ENCODE measurements at places on chromosomes 6 and 20. TPM values are rescaled to one million over a fixed set of nuclear protein-coding genes. Genes with fewer than 3 reads are reported as not detected.

POU5F1 gene
- total RNA-seq: 3.2 TPM

HLA-F gene
- 51.1 TPM for total RNA-seq

C6orf15 gene
- not detected for total RNA-seq

GRM1 gene
- 0.05 TPM for total RNA-seq

MEP1A gene
- total RNA-seq: 1.8 TPM

LHFPL5 gene
- total RNA-seq: not detected

PNLDC1 gene
- not detected for total RNA-seq

PLA2G7 gene
- 24.7 TPM for total RNA-seq

HCRTR2 gene
- total RNA-seq: not detected

SMOC2 gene
- total RNA-seq: 0.23 TPM

DEFB124 gene
- total RNA-seq: not detected

NMBR gene
- not detected for total RNA-seq

- no peak for DNase-seq
These were observed 488.7 kb upstream of the NRSN1 start for GRCh38 chr6:23637296-23637695.

DNA sequence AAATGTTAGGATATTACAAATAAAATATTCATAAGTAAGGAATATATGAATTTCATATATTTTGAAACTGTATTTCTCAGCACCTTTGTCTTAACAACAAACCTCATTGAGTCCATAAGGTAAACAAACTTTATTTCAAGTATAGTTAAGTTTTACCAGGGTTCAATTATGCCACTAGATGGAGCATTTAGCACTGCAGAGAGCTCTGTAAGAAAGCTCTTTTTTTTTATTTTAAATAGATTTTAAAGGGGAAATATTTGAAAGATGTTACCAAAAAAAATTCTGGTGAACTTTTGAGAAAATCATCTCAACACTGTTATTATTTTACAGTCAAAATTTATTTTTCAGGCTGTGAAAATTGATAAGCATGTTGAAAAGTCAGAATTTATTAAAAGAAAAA lies 955.2 kb upstream of the EYS start:
- DNase-seq: no peak

GRCh38 chr20:5835871-5836270 lies 85.7 kb downstream of the SHLD1 start:
- DNase-seq: no peak

- no peak for DNase-seq
These were observed 6.3 kb downstream of the BPIFB2 start for GRCh38 chr20:33013701-33014326.

DNA sequence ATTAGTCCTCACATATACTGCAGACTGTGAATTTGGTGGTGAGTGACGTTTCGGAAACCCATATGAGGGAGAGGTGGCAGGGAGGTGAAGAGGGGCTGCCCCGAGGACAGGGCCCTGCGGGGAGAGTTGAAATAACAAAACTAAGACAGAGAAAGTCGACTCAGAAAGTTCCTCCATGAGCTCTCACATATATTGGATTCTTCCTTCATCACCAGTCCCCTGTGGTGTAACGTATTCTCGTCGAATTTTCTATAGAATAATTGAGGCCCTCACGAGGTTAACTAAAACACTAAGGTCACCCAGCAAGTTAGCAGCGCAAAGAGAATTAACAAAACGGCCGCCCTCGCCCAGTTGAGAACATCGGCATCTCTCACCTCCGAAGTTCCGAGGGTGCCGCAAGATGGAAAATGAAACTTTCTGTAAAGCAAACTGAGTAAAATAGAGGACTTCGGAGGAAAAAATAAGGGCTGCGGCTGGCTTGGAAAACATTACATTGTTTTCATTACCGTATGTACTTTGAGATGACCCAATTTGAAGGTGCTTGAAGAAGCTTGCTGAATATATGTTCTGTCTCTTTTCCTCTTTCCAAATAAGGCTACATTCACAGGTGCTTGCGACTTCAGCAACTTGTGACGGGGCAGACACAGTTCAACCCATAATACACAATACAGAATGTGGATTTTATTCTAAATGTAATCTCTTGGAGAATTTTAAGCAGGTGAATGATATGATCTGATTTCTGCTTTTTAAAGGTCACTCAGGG lies 490.9 kb upstream of the JARID2 start:
- no peak for DNase-seq

- no peak for DNase-seq
These were observed 27.7 kb downstream of the AKIRIN2 start for GRCh38 chr6:87674290-87674689.

DNA sequence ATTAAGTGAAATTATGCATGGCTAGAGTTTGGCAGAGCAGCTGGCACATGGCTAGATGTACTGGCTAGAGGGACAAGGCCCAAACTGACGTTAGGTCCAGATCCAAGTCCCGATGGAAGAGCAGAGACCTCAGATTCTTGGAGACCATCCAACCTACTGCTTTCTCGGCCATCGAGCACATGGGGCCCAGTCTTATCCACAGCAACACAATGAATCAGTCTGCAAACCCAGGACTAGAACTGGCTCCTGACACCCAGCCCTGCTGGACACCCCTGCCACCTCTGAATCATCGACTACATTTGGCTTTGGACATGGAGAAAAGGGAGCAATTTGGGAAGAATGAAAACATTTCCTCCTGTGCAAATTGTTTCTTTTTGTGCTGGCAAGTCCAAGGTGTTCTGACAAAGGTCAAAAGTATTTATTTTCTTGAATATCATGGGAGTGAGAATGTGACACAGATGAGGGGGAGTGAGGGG lies 23.9 kb upstream of the YWHAB start:
- no peak for DNase-seq

- DNase-seq: no peak
These were observed 22.5 kb upstream of the OPN5 start for GRCh38 chr6:47759364-47759763.

DNA sequence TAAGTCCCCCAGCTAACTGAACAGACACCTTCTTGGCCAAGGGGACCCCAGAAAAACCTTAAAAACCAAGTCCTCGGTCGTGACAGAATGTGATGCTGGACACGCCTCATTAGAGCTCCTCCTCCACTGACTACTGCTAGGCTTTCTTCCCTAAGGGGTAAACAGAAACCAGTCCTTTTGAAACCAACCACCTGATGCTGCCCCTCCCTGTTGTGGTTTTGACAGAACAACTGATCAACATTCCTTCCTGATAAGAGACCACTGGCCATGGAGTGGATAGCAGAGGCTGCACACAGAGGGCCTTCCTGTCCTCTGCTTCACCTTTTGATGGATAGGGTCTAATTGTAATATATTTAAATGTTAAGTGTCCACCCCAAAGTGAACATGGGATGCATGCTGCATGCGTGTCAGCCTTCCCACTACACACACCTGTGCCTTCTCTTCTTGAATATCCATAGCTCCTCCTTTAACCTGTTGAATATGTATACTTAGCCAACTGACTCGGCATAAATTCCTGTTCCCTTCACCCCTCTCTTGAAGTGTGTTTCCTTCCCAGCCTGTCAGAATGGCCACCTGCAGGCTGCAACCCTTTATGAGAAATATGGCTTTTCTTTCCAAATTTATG lies 27.9 kb upstream of the SLC2A12 start:
- DNase-seq: no peak

GRCh38 chr20:38192323-38192885 lies 27.3 kb upstream of the TGM2 start:
- no peak for DNase-seq

DNA sequence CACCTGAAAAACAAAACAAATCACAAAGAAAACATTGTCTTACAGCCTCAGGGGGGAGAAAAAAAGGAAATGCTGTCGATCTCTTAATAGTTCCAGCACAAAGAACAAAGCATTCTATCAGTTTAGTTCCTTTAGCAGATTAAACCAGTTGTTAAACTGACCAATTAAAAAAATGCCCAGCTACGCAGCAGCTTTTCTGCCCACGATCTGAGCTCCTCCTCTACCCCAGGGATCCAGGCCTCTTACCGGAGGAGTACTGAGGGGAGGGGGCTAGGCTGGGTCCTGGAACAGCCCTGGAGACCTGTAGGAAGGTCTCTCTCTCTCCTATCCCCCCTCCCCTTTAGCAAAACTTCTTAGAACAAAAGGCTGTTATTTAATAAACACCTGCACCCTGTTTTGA lies 13.4 kb downstream of the PTK7 start:
- DNase-seq: no peak

GRCh38 chr6:133948472-133948871 lies 4.6 kb upstream of the TBPL1 start:
- DNase-seq: no peak

DNA sequence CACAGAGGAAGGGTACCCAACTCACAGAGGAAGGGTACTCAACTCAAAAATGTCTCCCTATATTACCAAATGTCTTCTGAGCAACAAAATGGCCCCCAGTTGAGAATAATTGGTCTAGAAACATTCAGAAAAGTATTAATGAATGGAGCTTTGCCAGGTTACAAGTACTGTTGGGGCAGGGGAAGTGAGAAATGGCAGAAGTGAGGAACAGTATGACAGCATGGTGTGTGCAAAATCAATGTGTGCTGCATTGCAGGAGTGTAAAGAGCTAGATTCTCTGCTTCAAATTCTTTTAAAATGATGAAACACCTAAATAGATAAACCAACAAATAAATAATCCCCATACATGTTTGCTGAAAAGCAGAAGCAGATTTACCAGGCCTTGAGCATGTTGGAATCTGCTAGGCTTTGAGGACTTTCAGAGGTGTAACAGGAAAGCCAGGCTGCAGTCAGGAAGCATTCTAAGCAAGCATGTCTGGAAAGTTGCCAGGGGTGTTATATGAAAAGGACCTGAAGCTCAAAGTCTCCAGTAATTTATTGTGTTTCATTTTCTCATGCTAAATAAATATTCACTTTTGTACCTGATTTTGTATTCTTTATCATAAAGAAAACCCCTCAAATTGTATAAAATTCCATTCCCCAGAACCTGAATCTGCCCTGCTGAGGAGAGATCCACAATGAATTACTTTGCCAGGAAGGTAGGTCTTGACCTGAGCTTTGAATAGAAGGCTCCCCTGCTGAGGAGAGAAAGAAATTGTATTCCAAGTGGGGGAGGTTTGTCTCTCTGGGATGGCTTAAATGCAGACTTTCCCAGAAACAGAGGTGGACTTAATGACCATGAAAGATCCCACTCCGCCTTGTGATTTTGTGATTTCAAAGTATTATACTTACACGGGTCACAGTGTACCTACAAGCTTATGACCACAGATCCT lies 265.0 kb upstream of the MARCKS start:
- no peak for DNase-seq

- DNase-seq: no peak
These were observed 139.0 kb upstream of the JAG1 start for GRCh38 chr20:10812759-10813327.

GRCh38 chr6:131083687-131084086 lies 20.6 kb upstream of the EPB41L2 start:
- DNase-seq: no peak

GRCh38 chr6:165662041-165662748 lies 846 bp downstream of the PDE10A start:
- no peak for DNase-seq

- no peak for DNase-seq
These were observed 38.2 kb upstream of the IER3 start for GRCh38 chr6:30782425-30783014.

- no peak for DNase-seq
These were observed 279.7 kb upstream of the FLRT3 start for GRCh38 chr20:14617123-14617522.

- DNase-seq: no peak
These were observed 105.6 kb downstream of the TCP11 start for GRCh38 chr6:35035481-35036030.

DNA sequence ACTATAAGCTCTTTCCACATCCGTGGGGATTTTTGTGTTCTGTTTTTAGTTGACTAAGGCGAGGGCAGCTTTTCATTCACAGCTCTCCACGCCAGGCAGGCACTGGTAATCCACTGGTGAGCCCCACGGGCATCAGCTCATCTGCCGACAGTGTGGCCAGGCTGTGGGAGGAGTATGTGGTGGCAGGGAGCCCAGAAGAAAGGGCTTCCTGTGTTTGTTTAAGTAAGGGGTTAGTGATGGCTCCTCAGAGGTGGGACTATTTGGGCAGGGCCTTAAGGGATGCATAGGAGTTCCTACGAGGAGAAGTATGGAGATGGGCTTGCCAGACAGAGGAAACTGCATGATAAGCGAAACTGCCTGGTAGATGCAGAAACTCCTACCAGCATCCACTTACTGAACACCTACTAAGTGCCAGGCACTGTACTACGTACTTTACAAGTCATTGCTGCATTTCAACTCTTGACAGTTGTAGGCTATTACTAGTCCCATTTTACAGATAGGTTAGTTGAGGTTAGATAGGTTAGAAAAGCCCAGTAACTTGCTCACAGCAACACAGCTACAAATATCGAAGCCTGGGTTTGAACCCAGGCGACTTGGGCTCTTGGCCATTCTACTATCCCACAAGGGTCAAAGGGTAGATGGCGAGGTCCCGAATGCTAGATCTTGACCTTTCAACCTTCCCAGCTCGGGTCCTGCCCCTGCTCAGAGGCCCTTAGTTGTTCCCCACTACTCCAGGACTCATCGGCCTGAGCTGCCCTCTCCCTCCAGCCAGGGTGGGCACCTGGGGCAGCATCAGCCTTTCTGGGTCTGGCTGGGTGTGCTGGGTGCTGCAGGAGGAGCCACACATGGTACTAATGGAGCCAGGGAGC lies 55.1 kb downstream of the CEBPB start:
- DNase-seq: no peak

All from liver (tissue), 10 donors.